ENCODE measurements at places on chromosomes 4 and X.

- no peak for DNase-seq
Observed at GRCh38 chr4:176675810-176676209, 116.9 kb downstream of the VEGFC start.

- DNase-seq: no peak
Observed at GRCh38 chr4:13306356-13306755, 177.8 kb downstream of the RAB28 start.

DNA sequence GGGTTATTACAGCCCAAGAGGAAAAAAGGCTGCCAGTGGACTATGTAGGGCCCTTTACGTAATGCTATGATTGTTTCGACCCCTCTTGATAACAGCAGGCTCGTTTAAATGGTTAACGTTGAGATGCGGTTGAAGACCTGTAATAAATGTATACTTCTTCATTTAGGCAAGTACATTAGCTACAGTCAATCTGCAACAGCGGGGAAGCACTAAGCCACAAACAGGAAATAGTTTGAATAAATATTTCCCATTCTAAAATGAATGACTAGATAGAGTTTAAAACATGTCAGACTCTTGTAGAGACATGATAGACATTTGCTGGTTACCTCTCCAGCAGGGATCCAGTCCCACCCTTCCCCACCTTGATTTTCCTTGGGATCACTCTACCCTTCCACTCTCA is 38.1 kb upstream of the STIM2 start:
- no peak for DNase-seq

DNA sequence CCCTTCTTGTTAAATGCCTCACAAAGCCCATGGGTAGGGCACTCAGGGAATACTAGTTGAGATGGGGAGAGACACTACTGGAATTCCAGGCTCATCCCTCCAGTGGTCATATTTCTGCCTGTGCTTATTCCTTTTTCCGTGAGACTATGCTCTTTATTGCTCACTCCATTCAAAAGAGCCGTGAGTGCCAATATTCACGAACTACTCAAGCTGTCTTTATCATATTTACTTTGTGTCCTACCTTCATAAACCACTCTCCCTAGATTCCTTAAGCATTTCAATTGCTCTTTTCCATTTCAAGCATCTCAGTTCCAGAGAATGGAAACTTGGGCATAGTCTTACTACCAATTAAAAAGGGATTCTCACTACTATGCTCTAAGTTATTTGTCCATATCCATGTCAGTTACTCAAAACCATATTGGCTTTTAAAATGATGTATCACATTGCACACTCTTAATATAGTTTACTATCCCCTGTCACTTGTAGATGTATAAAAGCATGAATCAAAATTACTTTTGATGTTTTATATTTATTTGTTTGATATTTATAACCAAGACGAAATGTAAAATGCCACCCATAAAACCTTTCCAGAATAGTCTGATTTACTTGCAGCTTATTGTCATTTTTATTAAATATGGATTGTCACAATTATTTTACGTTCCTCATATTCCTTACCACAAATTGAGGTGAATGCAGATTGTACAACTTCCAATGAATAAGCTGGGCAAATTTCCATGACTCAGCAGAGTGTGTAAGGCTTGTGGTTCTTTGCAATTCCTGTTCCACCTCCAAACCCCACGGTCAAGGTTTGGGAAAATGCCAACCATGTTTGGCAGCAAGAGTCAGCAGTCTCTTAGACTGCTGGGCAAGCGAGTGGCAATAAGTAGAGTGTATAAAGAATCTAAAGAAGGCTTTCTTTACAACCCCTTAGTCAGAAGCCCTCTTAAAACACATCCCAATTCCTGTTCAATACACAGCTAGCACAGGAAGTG is 24.4 kb downstream of the ENOX2 start:
- peak; percentile 4 for DNase-seq

- DNase-seq: peak; percentile 30
Observed at GRCh38 chrX:49838374-49838773, 9.3 kb downstream of the PAGE4 start.

GRCh38 chrX:107626481-107626880 is 1.8 kb upstream of the PRPS1 start:
- no peak for DNase-seq

DNA sequence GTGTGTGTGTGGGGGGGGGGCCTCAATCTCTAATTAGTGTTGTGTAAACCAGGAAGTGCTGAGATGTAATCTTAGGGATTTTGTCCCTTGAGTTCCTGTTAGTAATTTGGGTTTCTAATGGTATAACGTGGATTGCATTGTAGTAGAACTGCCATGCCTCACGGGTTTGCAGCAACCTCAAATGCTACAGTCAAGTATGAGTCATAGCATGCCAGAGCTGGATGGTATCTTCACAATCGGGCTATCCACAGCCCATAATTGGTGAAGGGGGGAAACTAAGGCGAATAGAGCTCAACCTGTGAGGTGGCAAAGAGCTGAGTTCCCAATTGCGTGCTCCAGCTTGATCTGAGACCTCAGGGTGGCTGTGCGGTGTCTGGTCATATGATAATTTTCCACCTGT is 2.2 kb upstream of the FMR1NB start:
- no peak for DNase-seq

GRCh38 chr4:76801621-76802235 is 96.2 kb downstream of the SOWAHB start:
- no peak for DNase-seq

GRCh38 chrX:43313035-43313434 is 343.1 kb upstream of the MAOA start:
- DNase-seq: no peak

DNA sequence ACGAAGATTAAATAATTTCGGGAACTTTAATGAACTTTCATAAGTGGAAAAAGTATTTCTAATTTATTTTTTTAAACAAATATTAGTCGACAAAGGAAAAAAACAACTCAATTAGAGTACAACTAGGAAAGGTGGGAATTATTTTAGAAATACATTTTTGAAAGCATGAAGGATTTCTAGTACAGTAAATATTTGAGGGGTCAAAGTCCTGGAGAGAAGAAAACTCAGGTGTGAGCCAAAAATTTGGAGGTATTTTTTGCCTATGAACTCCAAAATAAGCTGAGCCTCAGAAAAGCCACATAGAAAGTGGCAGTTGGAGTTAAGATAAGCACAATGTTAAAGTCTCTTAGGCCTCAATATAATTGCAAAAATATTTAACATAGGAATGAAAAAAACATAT is 2017.3 kb downstream of the C4orf33 start:
- DNase-seq: no peak

- no peak for DNase-seq
Observed at GRCh38 chrX:42450228-42450627, 327.7 kb downstream of the PPP1R2C start.

DNA sequence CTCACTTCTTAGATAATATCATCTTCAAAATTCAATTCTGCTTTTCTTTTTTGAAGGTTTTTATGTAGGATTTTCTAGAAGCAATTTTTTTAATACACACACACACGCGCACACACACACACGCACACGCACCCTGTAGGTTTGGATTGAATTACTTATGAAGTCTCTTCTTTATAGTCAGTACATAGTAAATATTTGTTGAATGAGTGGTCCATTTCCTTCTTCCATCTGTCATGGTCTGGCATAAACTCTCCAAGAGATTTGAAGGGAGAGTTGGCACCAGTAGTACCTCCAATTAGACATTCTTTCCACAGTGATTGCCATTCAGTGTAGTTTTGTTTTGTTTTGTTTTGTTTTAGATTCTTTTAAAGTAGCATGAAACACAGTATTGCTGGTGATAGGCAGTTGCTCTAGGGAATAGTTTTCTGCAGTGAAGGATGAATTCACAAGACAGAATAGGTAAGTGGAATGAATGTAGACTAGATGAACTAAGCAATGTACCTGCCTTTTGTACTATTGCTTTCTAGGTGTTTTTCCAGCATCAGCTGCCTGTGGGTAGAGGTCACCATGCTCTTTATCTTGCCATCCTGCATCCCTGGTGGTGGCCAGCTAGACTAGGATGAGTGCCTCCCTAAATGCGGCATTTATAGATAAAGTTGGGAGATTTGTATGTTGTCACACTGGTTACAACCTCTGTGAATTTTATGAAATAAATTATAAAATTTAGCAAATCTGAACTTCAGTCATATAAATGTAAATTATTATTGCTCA is 20.5 kb downstream of the PDLIM5 start:
- no peak for DNase-seq

- DNase-seq: no peak
Observed at GRCh38 chr4:123562994-123563750, 166.6 kb downstream of the SPRY1 start.

DNA sequence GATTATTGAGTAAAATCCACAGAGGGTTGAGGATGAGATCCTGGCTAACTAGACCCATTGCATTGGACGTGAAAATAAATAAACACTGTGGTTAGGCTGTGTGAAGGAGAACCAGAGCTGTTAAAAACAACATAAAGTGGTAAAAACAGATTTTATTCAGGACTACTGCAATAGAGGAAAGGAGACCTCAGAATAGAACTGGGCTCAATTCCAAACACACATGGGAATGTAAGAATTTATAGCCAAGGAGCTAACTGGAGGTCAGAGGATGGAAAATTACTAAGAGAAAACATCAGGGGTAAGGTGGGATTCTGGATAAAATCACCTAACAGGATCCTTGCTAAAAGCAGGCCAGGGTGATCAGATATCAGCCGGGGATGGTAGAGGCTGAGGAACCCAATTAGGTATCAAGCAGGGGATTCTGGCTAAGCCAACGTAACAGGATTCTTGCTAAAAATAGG is 112.4 kb downstream of the RNF150 start:
- DNase-seq: no peak

- peak; percentile 86 for DNase-seq
Observed at GRCh38 chrX:111098874-111099273, 2.9 kb downstream of the PAK3 start.

- DNase-seq: no peak
Observed at GRCh38 chr4:147944670-147945260, 212.9 kb downstream of the ARHGAP10 start.

DNA sequence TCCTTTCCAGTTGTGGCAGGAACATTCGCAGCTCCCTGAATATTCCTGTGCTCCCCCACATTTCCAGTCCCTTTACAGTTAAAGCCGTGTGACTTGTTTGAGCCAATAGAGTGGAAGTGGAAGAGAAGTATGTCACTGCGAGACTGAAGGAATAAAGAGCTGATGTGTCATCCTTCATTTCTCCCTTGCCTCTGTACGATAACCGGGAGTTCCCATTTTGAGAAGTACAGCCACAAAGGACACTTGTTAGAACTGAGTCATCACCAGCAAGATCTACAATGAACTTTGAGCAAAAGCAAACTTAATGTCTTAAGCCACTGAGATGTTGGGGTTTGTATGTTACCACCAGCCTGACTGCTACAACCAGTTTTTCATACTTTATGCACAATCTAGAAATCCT is 92.3 kb downstream of the SPRY1 start:
- DNase-seq: no peak

DNA sequence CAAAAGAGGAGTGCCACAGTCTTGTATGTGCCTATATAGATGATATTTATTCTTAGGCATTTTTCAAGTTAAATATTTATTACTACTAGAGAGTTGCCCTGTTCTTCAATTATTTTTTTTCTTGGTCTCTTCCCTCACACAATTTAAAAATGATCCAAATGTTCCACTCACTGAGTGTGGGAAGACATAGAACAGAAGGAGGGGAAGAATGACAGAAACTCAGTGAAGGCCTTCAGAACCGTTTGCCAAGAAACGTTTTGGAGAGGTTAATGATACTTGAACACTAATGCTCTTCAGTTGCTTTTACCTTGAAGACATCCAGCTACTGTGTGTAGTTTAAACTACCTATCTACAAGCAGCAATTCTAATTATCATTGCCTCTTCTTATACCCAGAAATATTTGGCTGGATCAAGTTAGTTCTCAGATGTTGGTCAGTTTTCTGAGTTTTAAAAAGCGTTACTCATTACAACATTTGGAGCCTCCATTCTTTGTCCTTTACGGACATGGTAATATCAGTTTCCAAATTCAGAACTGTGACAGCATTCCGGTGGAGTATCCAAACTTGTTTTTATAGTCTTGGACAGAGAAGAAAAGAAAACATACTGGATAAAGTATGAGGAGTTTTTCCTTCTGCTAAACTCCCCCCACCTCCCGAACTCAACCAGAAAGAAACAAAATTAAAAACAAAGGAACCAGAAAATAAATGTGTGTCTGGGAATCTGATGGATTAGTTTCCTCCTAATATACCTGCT is 389.7 kb downstream of the SPRY1 start:
- DNase-seq: no peak

DNA sequence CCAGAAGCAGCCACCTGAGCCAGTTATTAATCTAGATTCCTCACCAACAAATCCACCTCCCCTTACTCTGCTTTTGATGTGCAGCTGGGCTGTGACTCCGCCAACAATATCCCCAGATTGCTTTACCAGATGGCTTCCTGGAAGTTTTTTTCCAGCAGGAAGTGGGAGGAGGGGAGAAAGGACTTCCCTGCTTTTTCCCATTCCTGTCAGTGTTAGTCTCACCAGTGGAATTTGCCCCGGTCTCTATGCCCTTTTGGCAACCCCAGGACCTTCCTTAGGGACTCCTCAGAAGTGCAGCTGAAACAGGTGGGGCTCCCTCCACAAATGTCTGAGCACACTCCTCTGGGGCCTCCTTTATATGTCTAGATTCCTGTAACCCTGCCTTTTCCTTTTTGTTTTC is 465.2 kb upstream of the IGFBP7 start:
- no peak for DNase-seq

- no peak for DNase-seq
Observed at GRCh38 chr4:15771216-15772058, 6.7 kb upstream of the CD38 start.

DNA sequence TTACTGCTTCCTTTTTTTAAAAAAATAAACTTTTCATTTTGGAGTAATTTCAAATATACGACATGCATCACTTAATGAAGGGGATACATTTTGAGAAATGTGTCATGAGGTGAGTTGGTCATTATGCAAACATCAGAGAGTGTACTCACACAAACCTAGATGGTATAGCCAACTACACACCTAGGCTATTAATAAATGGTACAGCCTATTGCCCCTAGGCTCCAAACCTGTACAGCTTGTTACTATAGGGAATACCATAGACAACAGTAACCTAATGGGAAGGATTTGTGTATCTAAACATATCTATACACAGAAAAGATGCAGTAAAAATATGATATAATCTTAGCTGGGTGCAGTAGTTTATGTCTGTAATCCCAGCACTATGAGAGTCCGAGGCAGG is 29.1 kb downstream of the SETD7 start:
- DNase-seq: no peak

DNA sequence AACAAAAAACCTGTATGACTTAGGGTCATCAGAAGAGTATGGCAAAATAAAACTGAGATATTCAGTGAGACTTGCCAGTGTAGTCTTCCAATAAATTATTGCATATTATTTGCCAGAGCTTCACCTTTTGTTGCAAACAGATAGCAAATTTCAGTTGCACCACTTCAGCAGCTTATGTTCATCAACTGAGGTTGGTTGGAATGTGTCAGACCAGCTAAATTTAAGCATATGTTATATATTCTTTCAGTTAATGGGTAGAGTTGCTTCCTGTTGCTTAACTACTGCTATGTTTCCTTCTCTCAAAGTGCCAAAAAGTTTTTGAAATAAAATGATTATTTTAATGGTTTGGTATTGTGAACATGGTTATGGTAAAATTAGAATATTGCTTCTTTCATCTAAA is 61.5 kb downstream of the GALNT7 start:
- DNase-seq: no peak
